ENCODE measurements at places on chromosomes 5 and 9.

DNA sequence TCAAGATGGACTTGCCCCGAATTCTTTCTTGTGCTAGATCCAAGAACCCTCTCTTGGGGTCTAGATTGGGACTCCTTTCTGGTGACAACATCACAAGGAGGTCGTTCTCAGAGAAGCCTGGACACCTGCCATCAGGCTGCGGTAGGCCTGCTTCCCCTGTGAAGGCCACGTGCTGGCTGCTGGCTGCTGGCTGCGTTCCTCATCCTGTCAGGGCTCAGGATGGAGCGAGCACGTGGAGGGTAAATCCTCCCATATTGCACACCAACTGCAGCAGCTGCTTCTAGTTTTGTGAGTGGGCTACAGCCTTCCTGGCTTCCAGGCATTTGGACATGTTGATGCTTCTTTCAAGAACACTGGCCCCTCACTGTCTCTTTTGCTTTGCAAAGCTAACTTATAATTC, 95.6 kb downstream of the HSPA4 start:
- peak; percentile 36 for DNase-seq

DNA sequence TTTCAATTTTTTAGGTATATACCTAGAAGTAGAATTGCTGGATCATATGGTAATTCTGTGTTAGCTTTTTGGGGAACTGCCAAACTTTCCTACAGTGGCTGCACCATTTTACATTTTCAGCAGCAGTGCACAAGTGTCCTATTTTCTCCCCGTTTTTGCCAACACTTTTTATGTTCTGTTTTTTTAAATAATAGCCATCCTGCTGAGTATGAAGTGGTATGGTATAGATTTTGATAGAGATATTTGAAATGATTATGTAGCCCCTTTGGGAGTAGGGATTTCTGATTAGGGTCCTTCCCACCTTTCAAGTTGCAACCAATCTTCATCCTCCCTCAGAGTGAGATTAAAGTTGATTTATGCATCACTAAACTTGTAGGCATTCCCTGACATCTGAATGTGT, 76.5 kb downstream of the ARHGEF28 start:
- no peak for DNase-seq

DNA sequence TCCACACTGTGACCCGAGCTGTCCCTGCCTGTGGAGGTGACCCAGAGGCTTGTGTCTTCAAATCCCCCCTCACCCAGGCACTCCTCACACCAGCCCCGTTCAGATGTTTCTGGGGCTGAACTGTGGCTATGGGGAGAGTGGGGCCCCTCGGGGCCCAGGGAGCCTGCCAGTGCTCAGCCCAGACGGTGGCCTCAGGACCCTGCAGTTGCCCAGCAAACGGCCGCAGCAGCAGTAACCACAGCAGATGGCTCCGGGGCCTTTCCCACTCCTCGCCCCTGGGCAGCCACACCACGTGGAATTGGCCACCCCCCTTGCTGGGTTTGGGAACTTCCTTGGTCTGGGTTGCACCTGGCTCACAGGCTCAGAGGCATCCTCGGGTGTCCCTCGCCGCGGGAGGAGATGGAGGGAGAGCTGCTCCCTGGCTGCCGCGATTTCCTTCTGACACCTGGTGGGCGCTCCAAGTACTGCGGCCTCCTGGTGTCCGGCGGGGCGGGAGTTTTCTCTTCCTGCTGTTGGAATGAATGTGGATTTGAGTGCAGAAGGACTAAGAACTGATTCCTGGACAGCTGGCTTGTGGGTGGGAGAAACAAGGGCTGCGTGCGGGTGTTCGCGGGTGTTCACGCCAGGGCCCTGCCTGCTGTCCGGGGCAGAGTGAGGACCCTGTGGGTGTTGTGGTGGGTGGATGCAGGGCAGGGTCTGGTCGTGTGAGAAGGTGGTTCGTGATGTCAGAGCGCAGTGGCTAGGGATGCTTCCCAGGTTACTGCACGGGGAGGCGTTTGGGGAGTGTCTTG, 97.5 kb downstream of the COL5A1 start:
- peak; percentile 60 for DNase-seq

DNA sequence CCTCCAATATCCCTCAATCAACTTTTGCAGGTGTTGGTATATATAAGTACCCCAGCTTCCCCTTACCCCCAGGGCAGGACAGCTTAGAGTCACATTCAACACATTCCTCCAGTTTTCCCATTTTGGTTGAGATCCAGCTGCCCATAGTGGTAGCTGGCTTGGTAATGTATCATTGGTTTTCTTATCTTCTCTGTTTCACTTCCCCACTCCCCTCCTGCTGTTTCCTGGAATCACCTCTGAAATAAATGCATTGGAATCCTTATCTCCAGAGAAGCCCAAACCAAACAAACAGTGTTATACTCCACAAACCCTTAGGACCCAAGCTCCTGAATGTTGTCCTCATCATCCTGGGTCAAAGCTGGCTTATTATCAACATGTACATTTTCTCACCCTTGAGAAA, 184.8 kb downstream of the TMEM38B start:
- DNase-seq = no peak

- DNase-seq = no peak
Measured at GRCh38 chr5:157729858-157730257, 1.4 kb upstream of the THG1L start.

GRCh38 chr9:129140397-129141065, 29.3 kb downstream of the PTPA start:
- DNase-seq = peak; percentile 80

DNA sequence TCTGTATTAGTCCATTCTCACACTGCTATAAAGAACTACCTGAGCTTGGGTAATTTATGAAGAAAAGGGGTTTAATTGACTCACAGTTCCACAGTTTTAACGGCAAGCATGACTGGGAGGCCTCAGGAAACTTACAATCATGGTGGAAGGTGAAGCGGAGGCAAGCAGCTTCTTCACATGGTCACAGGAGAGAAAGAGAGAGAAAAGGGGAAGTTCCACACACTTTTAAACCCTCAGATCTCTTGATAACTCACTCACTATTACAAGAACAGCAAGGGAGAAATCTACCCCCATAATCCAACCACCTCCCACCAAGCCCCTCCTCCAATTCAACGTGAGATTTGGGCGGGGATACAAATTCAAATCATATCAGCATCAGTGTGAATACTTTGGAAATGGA, 133.4 kb upstream of the SLC30A5 start:
- DNase-seq = no peak

GRCh38 chr5:139451878-139452660, 10.5 kb downstream of the ECSCR start:
- no peak for DNase-seq

GRCh38 chr9:34956648-34957047, 1.4 kb upstream of the PHF24 start:
- DNase-seq = no peak

GRCh38 chr9:135520916-135521607, at the start of gene LCN1:
TSS of gene LCN1 (plus strand) at chr9:135521440. CDS start at chr9:135521498, 58 bp downstream.
- no peak for DNase-seq

DNA sequence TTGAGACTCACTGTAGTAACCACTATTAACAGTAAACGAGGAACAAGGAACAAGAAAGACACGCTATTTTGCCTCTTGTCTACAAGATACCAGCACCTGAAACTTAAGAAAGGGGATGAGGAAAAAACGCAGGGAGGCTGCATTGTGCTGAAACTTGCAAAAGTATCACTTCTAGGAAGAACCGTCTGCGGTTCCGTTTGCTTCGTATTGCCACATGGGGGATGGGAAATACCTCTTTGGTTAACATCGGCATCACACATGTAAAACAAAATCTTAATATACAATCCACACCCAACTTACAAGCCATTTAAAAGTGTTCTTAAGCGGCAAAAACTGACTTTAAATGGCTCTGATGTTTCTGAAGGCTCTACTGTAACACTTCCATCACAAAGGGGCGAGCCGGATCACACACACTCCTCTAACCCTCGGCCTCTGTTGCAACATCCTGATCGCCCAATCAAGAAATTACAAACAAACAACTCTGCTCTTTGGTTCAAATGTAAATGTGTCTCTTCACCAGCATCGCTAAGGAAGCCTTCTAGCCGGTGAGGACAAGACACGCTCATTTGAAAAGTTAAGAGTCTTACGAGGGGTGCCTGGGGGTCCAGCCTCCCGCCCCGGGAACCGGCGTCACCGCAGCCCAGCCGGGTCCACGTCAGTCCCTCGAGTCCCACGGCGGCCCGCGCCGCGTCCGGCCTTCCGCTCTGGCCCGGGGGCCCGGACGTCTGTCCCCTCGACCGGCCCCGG, 621 bp downstream of the SEC16A start:
- peak; percentile 23 for DNase-seq

DNA sequence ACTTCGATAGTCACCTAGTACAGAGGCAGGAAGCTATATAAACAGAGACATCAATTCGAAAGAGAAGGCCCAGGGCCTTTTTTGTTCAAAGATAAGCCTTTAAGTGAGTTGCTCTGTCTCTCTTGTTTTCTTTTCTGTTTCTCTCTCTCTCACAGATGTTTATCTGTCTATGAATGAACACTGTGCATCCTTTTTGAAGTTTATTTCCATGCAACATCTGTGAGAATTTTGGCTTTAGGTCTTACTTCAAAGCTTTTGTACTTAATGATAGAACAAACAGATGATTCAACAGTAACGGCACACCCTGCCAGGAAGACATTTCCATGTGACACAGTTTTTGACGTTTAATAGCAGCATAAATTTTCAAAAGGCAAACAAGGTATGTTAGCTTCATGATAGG, 1413.1 kb upstream of the CDH6 start:
- no peak for DNase-seq

DNA sequence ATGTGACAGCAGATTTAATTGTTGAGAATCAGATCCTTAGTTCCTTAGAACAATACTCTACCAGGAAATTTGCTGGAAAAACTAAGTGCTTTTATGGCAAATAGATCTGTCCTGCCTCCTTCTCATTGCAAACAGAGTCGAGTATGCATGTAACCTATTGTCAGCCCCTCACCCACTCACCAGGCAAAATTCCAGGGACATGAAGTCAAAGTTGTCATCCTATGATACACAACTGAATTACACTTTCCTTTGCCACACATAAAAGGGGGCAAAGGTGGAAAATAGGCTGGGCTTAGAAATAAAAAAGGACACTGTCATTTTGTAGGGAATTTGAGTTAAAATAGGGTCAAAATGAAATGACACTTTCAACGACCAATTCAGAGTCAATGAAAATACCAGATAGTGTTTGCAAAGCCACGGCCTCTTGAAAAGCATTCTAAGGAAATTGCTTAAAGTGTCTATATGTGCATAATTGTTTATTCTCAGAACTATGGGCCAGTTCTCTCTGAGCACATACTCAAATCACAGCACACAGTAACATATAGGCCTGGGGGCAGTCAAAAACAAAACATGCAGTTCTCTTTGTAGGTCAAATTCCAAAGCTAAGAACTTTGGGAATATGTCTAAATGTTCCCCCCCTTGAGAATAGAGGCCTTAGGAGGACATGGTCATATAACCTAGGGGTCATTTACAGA, 452.8 kb downstream of the NFIB start:
- peak; percentile 15 for DNase-seq

GRCh38 chr9:134220311-134220710, 55.9 kb upstream of the RNU6ATAC start:
- no peak for DNase-seq

DNA sequence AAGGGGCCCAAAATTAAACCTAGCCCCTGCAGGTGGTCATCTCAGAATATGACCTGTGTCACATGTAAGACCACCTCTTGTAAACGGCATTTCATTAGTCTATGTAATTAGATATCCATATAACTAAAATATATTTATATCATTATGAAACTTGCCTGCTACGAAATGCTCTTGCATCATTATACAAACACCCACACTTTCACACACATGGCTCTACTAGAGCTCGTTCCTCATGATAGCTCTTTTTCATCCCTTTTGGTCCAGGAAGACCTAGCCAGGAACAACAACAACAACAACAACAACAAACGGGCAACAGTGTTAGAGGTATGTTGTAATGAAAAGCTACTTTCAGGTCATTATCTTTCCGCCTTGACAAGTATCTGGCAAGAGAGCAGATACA, 58.6 kb downstream of the LHFPL2 start:
- DNase-seq = no peak

- DNase-seq = peak; percentile 76
Measured at GRCh38 chr9:95127249-95128176, 190.0 kb downstream of the FANCC start.

- peak; percentile 26 for DNase-seq
Measured at GRCh38 chr9:14554886-14555285, 138.3 kb downstream of the ZDHHC21 start.

DNA sequence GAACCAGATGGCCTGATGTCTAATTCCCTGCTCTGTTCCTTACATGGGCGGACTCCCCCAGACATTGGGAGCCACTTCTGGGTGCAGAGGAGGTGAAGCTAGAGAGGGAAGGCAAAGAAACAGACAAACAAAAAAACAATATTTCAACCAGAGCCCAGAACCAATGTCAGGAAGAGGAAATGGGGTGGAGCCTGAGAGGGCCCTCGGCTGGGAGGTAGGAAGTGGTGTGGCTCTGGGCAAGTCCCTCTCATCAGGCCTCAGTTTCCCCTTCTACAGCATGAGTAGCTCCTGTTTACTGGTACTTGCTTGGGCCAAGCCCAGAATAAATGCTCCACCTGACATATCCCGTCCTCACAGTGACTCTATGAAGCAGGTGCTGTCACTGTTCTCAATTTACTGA, 11.1 kb downstream of the SH2D3C start:
- no peak for DNase-seq

- no peak for DNase-seq
Measured at GRCh38 chr9:127015921-127016512, 101.4 kb downstream of the RALGPS1 start.

GRCh38 chr9:80878556-80878955, 810.8 kb downstream of the TLE1 start:
- DNase-seq = peak; percentile 9

GRCh38 chr5:10540036-10540544, 23.8 kb upstream of the ANKRD33B start:
- no peak for DNase-seq

Data from fibroblast of skin of right biceps (primary cell).